ENCODE measurements at places on chromosomes 13 and 19.
A peak's percentile ranks its signal among the peaks of the same experiment; 100 is the strongest.

DNA sequence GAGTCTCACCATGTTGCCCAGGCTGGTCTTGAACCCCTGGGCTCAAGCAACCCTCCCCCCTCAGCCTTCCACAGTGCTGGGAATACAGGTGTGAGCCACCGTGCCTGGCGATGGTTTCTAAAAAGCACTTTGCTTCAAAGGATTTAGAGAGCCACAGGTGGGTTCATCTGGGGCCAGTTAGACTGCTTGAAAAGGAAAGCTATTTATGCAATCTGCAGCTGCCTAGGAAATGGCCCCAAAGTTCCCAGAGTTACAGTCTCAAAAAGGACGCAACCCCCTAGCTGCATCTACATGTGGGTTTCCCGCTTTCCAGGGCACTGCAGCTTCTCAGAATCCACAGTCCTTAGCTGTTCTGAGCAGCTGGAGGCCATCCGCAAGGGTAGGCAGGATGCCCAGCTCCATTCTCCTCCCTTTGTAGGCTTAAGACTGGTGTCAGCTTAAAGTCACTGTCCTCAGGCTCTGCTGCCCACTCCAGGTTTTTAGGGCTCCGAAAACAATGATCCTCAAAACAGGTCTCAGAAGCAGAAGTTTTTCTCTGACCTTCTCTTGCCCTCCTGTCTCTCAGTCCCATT lies 41.4 kb downstream of the ZNF823 start:
- DNase-seq: no peak

DNA sequence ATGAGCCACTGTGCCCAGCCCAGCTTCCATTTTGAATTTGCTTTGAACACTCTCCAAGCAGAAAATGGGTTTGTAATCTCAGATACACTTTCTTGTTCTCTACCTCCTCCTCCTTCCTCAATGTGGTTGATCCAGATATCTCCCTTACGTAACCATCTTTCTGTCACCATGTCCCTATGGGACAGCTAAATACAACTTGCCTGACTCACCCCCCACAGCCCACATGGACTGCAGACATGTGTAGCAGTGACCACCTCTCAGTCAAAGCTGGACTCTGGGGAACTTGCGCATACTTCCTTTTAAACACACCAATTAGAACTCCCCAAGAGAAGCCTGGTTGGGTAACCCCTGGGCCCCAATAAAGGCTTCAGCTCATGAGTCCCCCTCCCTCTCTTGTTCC lies 10.8 kb upstream of the ZNF799 start:
- DNase-seq: no peak

DNA sequence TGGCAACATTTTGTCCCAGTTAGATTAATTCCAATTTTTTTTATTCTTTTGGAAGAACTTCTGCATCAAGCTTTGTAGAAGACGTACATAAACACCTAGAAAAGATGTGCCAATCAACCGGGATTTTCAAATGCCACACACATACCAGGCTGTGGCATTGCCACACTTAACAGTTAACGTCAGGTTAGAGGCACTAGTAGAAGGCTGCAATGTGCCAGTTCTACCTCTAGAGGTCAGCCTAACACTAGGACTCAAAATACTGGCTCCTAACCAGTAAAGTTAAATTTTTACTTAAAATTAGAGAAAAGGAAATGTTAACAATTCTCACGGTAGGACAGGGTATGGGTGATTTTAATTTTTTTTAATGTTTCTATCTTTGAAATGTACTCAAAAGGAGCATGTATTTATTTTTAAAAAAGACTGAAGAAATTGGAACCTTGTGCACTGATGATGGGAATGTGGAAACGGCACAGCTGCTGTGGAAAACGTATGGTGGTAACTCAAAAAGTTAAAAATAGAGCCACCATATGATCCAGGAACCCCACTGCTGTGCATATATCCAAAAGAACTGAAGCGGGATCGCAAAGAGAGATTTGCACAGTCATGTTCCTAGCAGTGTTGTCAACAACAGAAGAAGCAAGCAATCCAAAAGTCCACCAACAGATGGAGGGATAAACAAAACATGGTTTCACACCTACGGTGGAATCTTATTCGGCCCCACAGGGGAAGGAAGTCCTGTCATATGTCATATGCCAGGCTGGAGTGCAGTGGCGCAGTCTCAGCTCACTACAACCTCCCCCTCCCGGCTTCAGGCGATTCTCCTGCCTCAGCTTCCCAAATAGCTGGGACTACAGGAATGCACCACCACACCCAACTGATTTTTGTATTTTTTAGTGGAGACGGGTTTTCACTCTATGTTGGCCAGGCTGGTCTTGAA lies 30.3 kb downstream of the CRYL1 start:
- peak; percentile 79 for DNase-seq

DNA sequence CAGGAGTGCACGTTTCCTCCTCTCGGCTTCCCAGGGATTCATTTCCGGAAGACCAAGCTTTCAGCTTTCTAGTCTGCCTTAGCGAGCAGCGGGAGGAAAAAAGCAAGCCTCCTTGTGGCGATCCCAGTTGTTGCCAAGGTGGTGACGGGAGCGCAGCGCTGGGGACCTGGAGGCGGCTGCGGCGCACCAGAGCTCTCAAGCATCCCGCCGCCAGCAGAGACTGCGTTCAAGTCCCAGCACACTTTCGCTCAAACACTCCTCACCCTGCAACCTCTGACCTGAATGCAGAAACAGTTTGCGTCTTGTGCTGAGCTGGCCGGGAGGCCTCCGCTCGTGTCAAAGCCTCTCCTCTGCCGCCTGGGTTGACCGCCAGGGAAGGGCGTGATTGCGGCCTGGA lies 4.9 kb downstream of the GSX1 start:
- no peak for DNase-seq

DNA sequence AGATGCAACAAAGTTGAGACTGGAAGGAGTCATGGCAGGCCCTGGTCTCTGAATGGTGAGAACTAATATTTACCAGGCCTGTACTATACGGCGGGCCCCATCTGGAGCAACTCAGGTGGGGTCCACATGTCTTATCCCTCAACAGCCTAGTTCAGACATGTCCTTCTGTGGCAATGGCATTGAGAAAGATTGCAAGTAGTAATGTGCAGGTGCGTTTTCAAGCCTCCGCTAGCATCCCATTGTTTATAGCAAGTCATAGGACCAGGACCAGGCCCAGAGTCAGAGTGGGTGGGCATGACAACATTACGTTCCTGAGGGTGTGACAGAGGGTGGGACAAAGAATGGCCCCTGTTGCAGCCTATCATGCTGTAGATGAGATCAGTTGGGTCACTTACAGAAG lies 541.1 kb downstream of the EFNB2 start:
- DNase-seq: no peak

Measured in CD4-positive, alpha-beta T cell treated with Interleukin-4 for 1 hour (primary cell).